ENCODE measurements at places on chromosomes 1 and 21. TPM values are rescaled to one million over a fixed set of nuclear protein-coding genes. Genes with fewer than 3 reads are reported as not detected.

TAS1R1 gene
- total RNA-seq, result not detected

S100A14 gene
- 0.57 TPM for total RNA-seq

LYPD8 gene
- not detected for total RNA-seq

XPR1 gene
- total RNA-seq, result 36.1 TPM

LBR gene
- 58.2 TPM for total RNA-seq

DNA sequence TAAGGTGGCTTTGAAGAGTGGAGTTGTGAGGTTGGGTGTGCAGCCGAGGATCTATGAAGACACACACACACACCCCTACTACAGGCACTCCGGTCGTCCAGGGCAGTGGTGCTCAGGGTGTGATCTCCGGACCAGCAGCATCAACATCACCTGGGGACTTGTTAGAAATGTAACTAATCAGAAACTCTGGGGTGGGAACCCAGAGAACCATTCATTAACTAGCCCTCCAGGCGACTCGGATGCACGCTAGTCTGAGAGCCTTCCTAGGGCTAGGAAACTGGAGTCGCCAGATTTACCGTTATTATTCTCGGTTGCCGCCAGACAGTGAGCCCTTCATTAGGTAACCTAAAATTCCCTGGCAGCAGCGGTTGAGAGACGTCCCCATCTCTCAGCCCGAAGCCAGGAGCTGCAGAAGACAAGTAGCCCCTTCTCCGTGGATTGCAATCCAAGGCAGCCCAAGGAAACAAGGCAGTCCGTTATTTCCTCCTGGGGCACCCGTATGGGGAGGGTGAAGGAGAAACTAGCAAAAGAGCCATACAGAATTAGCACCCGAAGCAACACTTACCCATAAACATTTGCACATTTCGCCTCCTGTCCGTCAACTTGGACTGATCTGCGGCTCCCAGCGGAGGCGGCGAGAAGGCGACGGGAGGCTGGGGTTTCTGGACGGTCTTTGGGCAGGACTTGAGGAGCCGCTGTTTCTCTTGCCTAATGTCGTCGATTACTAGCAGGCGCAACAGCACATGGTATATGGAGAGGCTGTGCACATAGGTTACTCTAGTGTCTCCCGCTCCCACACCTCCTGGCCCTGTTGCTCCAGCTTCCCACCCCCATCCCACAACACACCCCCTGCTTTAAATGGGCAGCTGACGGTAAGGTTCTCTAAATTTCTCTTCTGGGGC lies 2.9 kb upstream of the CCN1 start:
- H3K4me1 ChIP-seq, result peaks cover 44% of the 10 kb centered on the region
- H3K27ac ChIP-seq, result peak overlapping the region; percentile 99
- H3K36me3 ChIP-seq, result peaks cover 11% of the 10 kb centered on the region
- peak overlapping the region; percentile 94 for H3K4me3 ChIP-seq
- DNase-seq, result peak; percentile 82
- H3K27me3 ChIP-seq, result no peaks in the 10 kb centered on the region

- no peak overlapping the region for H3K4me3 ChIP-seq
- DNase-seq, result no peak
- no peaks in the 10 kb centered on the region for H3K36me3 ChIP-seq
- no peaks in the 10 kb centered on the region for H3K27me3 ChIP-seq
- H3K27ac ChIP-seq, result no peak overlapping the region
- H3K4me1 ChIP-seq, result no peaks in the 10 kb centered on the region
These were observed 41.4 kb upstream of the COL6A2 start for GRCh38 chr21:46056450-46056903.

- no peaks in the 10 kb centered on the region for H3K4me1 ChIP-seq
- no peak overlapping the region for H3K4me3 ChIP-seq
- H3K27me3 ChIP-seq, result peaks cover 22% of the 10 kb centered on the region
- no peak for DNase-seq
These were observed 200.3 kb upstream of the SGIP1 start for GRCh38 chr1:66333466-66334199.

DNA sequence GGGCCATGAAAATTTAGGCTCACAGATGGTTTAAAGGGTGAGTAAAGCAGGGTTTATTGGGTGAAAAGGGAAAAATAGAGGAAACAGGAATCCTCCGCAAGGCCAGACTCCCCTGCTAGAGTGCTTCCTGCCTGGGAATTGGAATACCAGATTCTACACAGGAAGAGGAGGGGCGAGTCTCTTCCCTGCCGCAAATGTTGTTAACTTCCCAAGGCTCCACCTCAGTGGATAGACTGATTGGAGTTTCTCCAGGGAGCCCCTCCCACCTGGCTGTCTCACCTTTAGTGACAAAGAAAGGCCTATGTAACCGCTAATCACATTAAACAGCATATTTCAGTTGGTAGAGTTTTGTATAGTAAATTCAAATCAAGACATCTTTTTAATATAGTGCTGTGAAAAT lies 1450.1 kb downstream of the KCNT2 start:
- no peaks in the 10 kb centered on the region for H3K27me3 ChIP-seq
- no peaks in the 10 kb centered on the region for H3K4me1 ChIP-seq
- no peak overlapping the region for H3K27ac ChIP-seq
- no peak for DNase-seq
- no peaks in the 10 kb centered on the region for H3K36me3 ChIP-seq

GRCh38 chr1:189269011-189269410 lies 1208.7 kb downstream of the BRINP3 start:
- no peak overlapping the region for H3K4me3 ChIP-seq
- no peak for DNase-seq
- no peaks in the 10 kb centered on the region for H3K4me1 ChIP-seq
- no peaks in the 10 kb centered on the region for H3K36me3 ChIP-seq
- no peak overlapping the region for H3K27ac ChIP-seq

- no peak overlapping the region for H3K4me3 ChIP-seq
- H3K4me1 ChIP-seq, result peaks cover 29% of the 10 kb centered on the region
- DNase-seq, result no peak
- no peaks in the 10 kb centered on the region for H3K36me3 ChIP-seq
- no peaks in the 10 kb centered on the region for H3K27me3 ChIP-seq
- H3K27ac ChIP-seq, result no peak overlapping the region
These were observed 7.3 kb upstream of the DHRS3 start for GRCh38 chr1:12625276-12625675.

DNA sequence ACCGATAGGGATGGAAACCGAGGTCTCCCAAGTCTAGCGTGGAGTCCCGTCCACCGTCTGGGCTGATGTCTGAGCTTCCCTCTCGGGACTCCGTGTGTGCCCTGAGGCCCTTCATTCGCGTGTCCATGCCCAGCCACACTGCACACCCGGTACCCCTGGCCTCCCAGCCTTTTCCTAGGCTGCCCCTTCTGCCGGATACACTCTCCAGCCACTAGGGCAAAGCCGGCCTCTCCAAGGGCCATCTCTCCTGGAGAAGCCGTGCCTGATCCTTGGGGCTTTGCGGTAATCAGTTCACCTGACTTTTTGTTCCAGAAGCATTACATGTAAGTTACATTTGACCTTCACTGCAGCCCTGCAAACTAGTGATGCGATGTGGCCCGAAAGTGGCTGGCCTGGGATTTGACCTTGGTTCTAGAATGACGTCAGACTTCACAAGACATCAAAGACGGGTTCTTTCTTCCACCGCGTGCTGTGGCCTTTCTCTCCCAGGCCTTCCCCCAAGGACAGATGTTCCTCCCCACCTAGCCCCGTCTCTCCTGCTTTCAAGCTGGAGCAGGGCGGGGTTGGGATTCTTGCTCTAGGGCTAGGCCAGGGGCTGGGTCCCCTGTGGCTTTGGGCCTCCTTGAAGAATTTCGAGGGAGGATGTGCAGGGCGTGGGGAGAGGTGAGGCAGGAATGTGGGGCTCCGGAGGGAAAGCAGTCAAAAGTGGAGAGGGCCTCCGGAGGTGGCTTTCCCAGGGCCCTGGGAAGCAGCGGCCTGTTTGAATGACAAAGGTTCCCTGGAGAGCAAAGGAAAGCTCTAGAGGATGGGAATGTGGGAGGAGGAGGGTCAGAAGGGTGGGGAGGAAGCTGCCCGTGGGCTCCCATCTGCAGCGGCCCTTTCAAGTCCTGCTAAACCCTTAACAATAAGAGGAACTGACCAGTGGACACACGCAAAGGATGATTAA lies 49.7 kb upstream of the SLC2A1 start:
- no peaks in the 10 kb centered on the region for H3K27me3 ChIP-seq
- no peaks in the 10 kb centered on the region for H3K4me1 ChIP-seq
- no peaks in the 10 kb centered on the region for H3K36me3 ChIP-seq
- no peak overlapping the region for H3K4me3 ChIP-seq

- H3K4me1 ChIP-seq, result peaks cover 12% of the 10 kb centered on the region
- no peaks in the 10 kb centered on the region for H3K27me3 ChIP-seq
- H3K4me3 ChIP-seq, result no peak overlapping the region
- no peak overlapping the region for H3K27ac ChIP-seq
- no peak for DNase-seq
These were observed 19.2 kb upstream of the CDK18 start for GRCh38 chr1:205484985-205485967.

DNA sequence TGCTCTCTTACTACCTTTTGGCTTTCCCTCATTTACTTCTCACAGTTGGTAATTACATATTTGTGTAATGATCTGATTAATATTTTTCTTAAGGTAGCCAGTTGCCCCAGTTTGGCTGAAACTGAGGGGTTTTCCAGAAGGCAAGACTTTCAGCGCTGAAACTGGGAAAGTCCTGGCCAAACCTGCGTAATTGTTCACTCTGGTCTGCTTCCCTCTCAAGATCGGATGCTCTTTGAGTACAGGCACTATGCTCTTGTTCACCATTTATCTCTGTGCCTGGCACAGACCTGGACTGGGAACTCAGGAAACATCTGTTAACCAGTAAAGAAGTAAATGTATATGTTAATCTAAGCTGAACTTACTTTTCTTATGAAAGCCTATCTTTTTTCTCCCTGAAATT lies 209.6 kb upstream of the HOOK1 start:
- H3K27me3 ChIP-seq, result no peaks in the 10 kb centered on the region
- H3K4me1 ChIP-seq, result no peaks in the 10 kb centered on the region
- H3K36me3 ChIP-seq, result no peaks in the 10 kb centered on the region
- H3K4me3 ChIP-seq, result no peak overlapping the region
- no peak overlapping the region for H3K27ac ChIP-seq

GRCh38 chr1:235147269-235147668 lies 13.8 kb downstream of the RBM34 start:
- H3K27me3 ChIP-seq, result no peaks in the 10 kb centered on the region
- peaks cover 14% of the 10 kb centered on the region for H3K36me3 ChIP-seq
- no peak overlapping the region for H3K27ac ChIP-seq
- no peak for DNase-seq
- H3K4me1 ChIP-seq, result no peaks in the 10 kb centered on the region

- DNase-seq, result no peak
- H3K36me3 ChIP-seq, result no peaks in the 10 kb centered on the region
- H3K4me1 ChIP-seq, result no peaks in the 10 kb centered on the region
- no peak overlapping the region for H3K4me3 ChIP-seq
- no peak overlapping the region for H3K27ac ChIP-seq
These were observed 8.9 kb upstream of the KCND3 start for GRCh38 chr1:111998332-111998731.

DNA sequence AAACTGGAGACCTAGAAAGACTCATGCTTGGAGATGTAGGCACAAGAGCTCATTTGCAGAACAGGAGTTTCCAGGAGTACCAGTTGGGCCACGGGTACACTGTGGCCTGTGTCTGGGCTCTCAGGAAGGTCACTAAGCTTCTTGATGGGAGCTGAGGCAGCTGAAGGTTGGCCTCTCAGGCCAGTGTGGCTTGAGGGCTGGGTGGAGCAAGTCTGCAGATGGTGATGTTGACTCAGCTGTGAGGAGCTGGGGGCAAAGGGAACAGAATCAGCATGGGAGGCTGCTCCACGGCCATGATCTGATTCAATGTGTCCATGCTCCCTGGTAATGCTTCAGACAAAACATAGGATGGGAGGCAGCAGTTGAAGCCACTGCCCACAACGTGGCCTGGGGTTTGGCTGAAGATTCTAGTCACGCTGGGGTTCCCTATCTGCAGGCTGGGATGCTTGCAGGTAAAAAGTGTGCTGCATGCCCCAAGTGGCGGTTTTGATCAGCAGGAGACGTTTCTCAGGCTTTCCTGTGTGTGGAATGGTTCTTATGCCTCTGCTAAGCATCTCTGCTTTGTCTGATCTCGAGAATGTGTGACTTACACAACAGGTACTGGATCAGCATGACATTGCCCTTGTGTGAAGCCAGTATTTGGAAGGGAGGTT lies 15.4 kb upstream of the TENT5C start:
- H3K4me3 ChIP-seq, result no peak overlapping the region
- no peaks in the 10 kb centered on the region for H3K36me3 ChIP-seq
- H3K27ac ChIP-seq, result no peak overlapping the region
- H3K27me3 ChIP-seq, result no peaks in the 10 kb centered on the region

DNA sequence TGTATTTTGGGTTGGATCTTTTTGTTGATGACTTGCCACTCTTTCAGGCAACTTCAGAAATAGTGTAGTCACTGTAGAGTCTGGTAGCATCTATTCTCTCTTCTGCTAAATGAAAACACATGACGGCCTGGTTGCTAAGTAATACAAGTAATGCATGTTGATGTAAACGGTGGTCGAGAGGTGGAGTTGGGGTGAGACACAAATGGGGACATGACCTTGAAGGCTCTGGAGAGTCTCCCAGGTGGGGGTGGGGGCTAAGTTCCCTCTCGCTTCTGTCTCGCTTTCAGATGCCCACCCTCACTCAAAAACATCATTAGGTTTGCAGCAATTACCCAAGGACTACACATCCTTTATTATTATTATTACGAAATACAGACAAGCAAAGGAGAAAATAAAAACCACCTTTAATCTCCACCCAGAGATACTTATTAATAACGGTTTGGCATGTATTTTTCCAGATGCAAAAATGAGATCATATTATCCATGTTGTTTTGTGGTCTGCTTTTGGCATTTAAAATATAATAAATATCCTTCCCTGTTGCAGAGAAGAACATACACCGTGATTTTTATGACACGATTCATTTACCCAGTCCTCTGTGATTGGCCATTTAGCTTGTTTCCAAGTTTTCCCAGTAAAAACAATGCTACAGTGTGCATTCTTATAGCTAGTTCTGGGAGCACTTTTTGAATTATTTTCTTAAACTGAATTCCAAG lies 138.1 kb downstream of the MIS18A start:
- no peaks in the 10 kb centered on the region for H3K4me1 ChIP-seq
- no peaks in the 10 kb centered on the region for H3K27me3 ChIP-seq
- H3K27ac ChIP-seq, result no peak overlapping the region
- H3K36me3 ChIP-seq, result no peaks in the 10 kb centered on the region
- no peak for DNase-seq
- no peak overlapping the region for H3K4me3 ChIP-seq

DNA sequence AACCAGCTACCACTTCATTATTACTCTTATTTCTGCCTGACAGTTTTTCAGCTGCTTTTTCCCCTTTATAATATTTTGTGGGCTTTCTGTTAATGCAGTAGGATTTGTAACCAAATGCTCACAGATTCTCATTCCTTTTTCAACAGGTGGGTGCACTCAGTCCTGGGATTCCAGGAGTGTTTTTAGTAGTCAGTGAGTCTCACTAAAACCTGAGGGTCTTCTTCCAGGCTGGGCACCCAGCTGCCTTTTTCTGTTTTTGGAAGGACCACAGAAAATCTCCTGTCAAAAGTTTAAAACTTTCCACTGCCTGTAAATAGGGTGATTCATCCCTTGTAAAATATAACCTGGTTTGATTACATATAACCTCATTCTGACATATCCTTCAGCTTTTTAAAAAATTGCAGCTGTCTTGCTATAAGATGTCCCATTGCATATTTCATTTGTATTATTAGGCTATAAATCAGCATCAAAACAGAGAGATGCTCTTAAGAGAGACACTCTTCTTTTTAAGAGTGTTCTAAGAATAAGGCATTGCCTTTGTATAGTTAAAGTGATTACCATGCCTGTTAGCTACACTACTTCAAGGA lies 16.8 kb upstream of the CEP350 start:
- H3K27me3 ChIP-seq, result no peaks in the 10 kb centered on the region
- no peak overlapping the region for H3K4me3 ChIP-seq
- DNase-seq, result no peak
- H3K27ac ChIP-seq, result peak overlapping the region; percentile 57
